ENCODE measurements at places on chromosomes 5 and 9.

DNA sequence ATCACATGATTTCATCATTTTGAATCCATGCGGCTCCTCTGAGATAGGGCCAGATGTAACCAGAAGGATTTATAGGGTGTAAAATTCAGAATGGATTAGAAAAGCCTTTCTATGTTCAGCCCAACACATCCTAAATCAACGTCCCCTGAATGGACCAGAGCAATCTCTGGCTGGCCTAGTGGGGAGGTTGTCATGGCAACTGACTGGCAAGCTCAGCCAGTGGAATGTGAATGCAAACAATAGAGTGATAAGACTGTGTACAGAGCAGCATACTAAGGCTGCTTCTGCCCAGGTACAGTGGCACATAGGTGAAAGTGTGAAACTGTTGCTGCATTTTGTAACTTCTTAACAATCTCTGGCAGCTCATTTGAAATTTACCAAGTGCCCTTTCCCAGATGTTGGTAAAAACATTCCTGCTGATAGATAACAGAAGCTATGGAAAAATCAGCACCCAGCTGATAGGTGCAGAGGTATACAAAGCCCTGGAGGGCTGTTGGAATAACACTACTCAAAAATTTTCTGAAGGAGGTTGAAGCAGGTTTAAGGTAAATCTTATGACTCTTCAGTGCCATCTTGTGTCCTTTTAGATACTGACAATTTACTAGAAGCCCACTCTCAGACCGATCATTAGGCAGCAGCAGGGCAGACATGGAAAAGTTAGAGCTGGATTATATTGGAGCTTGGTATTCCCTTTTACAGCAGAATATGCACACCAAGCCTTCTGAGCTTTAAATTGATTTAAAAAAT, 267.2 kb downstream of the RAB3C start:
- DNase-seq = peak; percentile 9

- DNase-seq = no peak
Observed at GRCh38 chr9:105158898-105159297, 85.6 kb upstream of the SLC44A1 start.

GRCh38 chr5:18745988-18746615, 1111.8 kb downstream of the TAF11L14 start:
- DNase-seq = peak; percentile 1

GRCh38 chr9:37382161-37382981, 40.1 kb upstream of the GRHPR start:
- no peak for DNase-seq

GRCh38 chr9:116073826-116074225, 79.8 kb upstream of the PAPPA start:
- peak; percentile 15 for DNase-seq

- no peak for DNase-seq
Observed at GRCh38 chr5:58185397-58185796, 274.5 kb downstream of the PLK2 start.

GRCh38 chr5:169653091-169653490, 16.0 kb downstream of the DOCK2 start:
- no peak for DNase-seq

DNA sequence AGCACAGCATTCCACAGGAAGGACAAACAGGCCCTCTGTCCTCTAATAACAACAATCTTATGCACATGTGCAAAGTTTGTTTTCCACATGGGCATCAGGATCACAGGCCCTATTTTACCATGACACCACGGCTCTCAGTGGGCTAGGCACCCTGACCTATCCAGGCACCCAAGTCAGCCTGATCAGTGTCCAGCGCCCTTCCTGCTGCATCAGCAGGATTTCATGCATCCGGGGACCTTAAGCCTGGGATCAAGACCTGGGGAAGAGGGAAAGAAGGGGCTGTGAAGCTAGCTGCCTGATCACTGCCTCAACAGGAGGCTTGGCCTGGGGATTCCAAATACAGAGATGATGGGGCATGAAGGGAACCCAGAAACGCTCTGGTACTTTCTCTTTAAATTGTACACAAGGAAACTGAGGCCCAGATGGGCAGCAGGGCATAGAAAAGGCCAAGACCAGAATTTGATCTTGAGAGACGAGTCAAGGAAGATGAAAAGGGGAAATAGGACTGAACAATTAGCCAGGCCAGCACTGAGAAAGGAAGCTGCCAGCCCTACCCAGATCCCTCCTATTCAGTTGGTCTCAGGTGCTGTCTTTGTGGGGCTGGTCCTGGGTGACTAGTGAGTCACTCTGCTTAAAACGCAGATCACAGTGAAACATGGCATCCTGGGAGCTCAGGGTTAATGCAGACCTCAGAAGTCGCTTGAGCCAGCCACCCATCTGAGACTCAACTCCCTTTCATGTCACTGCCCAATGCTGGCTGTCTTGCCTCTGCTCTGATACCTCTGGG, 57.9 kb downstream of the SHB start:
- DNase-seq = no peak

GRCh38 chr9:99057665-99058625, 47.0 kb upstream of the TGFBR1 start:
- DNase-seq = peak; percentile 36

- peak; percentile 25 for DNase-seq
Observed at GRCh38 chr9:99192786-99193465, 28.8 kb downstream of the ALG2 start.

GRCh38 chr9:36396985-36397384, 3.1 kb downstream of the RNF38 start:
- DNase-seq = no peak

GRCh38 chr9:72315510-72316311, 49.3 kb downstream of the ZFAND5 start:
- peak; percentile 34 for DNase-seq

GRCh38 chr9:114897196-114897595, 33.2 kb downstream of the TNFSF8 start:
- no peak for DNase-seq

GRCh38 chr5:149348518-149348917, 3.2 kb downstream of the GRPEL2 start:
- DNase-seq = no peak

DNA sequence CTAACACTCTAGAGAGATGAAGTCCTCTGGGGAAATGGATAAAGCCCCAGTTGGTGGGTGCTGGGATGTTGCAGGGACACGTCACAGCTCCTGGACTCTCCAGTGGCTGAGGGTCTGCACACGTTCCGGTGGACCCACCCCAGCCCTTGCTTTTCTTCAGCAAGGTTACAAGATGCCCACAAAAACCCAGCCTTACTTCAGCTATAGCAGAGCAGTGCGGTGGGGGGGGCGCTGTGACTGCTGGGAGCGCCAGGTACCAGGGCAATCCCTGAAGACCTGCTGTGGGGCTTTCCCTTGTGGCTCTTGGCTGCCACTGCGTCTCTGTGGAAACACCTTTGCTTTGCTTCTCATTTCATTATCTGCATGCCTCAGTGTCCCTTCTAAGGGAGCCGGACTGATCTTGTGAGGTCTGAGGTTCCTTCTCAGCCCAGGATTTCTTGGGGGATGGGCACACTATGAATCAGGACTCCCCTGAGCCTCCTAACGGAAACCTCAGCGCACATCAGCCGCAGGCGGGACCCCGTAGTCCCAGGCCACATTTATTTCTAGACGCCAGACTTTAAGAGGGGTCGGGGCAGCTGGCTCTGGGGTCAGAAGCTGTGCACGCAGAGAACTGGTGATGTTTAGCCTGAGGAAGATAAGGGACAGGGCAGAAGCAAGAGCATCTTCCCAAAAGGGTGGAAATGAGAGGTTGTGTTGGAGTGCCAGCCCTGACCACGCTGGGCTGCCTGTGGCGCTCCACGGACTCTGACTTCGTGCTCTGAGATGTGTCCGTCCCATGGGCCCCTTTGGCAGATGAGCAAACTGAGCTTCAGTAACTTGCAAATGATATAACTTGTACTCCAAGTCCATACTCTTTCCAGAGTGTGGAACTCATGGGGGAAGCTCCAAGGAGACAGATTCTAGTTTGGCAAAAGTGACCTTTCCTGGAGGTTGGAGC, 106.8 kb downstream of the WNK2 start:
- peak; percentile 7 for DNase-seq

GRCh38 chr5:68406767-68407241, 191.2 kb downstream of the PIK3R1 start:
- DNase-seq = no peak

GRCh38 chr5:16784088-16784487, 152.0 kb downstream of the MYO10 start:
- DNase-seq = peak; percentile 30

DNA sequence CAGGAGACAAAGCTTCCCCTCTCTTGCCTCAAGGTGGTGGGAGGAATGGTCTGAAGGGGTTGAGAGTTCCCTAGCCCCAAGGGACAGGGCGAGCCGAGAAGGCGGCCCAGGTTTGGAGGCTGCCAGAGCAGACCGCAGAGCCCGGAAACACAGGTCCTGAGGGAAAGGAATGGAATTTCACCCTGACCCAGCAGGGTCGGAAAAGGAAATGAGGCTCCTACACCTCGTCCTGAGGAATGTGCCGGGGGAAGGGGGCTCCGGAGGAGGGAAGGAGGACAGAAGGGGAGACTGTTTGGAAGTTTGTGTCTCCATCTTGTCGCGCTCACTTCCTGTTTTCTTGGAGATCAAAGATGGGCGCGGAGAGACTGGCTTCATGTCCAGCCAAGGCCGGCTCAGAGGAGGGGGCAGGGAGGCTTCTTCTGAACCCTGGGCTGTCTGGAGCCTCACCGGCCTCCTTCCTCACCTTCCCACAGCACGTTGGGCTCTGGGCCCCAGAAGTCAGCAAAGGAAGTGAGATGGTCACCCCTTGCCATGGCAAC, 9.6 kb downstream of the ENG start:
- DNase-seq = no peak

GRCh38 chr5:35861718-35862117, 5.0 kb downstream of the IL7R start:
- DNase-seq = no peak

- DNase-seq = no peak
Observed at GRCh38 chr5:135232958-135233357, 166.1 kb downstream of the MACROH2A1 start.

DNA sequence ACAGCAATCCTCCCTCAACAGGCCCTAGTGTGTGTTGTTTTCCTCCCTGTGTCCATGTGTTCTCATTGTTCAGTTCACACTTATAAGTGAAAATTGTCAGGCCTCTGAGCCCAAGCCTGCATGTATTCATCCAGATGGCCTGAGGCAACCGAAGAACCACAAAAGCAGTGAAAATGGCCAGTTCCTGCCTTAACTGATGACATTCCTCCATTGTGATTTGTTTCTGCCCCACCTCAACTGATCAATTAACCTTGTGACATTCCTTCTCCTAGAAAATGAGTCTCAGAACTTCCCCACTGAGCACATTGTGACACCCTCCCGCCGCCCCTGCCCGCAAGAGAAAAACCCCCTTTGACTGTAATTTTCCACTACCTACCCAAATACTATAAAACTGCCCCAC, 17.4 kb upstream of the TRPC7 start:
- no peak for DNase-seq

DNA sequence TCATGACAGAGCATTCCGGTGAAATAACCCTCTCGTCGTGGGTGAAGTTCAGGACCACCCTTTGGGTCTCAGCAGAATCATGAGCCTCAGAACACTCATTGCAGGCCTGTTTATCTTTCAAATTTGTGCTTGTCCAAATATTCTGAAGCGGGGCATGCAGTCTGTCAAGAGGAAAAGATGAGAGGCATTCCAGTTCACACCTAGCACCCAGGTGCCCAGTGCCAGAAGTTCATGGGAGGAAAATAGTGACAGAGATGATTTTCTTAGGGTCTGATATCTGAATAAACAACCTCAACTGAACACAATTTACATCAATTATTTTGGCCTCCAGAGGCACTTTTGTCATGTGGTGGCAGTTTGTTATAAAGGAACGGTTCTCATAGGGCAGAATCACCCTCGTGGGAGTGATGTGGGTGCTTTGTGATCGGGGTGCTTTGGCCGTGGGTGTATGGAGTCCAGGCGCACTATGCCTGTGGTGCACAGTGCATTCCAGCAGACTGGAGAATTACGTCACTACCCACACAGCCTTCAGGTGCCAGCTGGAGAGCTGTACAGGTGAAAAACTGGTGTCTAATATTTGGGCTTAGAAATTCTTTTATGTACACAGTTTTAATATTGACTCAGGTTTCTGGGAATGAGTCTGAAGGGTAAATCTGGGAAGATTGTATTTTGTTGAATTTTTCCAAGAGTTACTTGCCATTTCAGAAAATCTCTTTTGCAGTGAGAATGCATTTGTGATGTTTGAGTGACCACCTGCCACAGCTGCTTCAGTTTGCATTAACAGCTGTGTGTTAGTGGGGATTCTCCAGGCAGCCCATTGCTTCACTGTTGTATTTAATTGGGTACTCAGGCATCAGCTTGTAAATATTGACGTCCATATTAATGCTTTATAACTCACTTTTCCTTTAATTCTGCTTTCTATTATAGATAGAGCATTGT, 289.3 kb downstream of the FANCC start:
- DNase-seq = no peak

- DNase-seq = no peak
Observed at GRCh38 chr5:158376679-158377078, 517.7 kb upstream of the CLINT1 start.

DNA sequence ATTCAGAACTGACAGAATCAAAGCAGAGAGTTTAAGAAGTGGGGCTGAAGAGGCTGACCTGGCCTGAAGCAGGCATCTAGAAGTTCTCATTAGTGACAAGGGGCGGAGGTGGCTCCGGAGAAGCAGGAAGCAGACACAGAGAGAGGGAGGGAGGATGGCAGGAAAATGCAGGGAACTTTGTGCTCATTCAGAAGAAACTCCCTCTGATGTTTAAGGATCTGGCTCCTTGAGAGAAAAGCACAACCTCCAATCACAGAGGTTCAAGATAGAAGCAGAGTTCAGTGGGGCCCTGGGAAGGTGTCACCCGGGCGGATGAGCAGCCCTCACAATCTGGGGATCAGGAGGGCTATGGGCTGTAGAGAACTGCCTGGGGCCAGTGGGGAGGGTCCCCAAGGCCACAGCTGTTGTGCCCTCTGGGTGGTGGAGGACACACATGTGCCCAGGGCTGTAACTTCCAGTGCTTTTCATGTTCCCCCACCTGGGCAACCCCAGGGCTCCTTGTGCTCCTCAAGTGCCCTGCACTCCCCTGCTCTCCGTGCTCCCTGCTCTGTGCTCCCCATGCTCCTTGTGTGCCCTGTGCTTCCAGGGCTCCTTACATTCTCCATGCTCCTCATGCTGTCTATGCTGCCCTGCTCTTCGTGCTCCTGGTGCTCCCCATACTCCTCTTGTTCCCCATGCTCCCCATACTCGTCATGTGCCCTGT, 51.4 kb downstream of the TRIP13 start:
- no peak for DNase-seq

Data from AG08396 (cell line).